ENCODE measurements at places on chromosomes 3 and 15. TPM values are rescaled to one million over a fixed set of nuclear protein-coding genes. Genes with fewer than 3 reads are reported as not detected.

SLC38A3 gene
- not detected for total RNA-seq

ATP10A gene
- total RNA-seq = 47.9 TPM

TRIM42 gene
- not detected for total RNA-seq

ATP13A4 gene
- 0.31 TPM for total RNA-seq

ADAMTS17 gene
- total RNA-seq = 0.83 TPM

ABCC5 gene
- 18.7 TPM for total RNA-seq

RAD51 gene
- 62.4 TPM for total RNA-seq

DUOXA1 gene
- not detected for total RNA-seq

TRPM1 gene
- total RNA-seq = not detected

SHISA5 gene
- 90.1 TPM for total RNA-seq

DNA sequence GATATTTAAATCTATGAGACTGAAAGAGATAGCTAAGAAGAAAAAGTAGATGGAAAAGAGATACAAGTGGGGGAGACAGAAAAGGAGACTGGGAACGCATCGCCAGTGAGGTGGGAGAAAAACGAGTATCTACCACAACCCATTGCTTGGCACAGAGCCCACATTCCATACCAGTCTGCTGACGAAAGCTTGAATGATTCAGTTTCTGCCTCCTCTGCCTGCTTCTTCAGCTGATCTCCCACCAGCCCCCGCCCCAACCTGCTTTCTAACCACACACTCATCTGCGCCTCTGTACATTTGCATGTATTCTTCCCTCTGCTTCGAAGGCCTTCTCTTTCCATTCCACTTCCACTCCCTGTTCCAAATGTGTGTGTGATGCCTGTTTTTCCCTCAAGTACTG is 188.1 kb downstream of the USP13 start:
- no peak for DNase-seq

GRCh38 chr3:138079901-138080300 is 35.5 kb downstream of the DZIP1L start:
- no peak for DNase-seq

- DNase-seq = no peak
Observed at GRCh38 chr15:33155691-33156420, 38.7 kb downstream of the FMN1 start.

GRCh38 chr3:104832530-104832929 is 534.2 kb upstream of the ALCAM start:
- DNase-seq = no peak

- DNase-seq = no peak
Observed at GRCh38 chr15:96234109-96234892, 96.2 kb upstream of the NR2F2 start.

GRCh38 chr15:69735121-69735520 is 282.5 kb downstream of the RPLP1 start:
- no peak for DNase-seq

DNA sequence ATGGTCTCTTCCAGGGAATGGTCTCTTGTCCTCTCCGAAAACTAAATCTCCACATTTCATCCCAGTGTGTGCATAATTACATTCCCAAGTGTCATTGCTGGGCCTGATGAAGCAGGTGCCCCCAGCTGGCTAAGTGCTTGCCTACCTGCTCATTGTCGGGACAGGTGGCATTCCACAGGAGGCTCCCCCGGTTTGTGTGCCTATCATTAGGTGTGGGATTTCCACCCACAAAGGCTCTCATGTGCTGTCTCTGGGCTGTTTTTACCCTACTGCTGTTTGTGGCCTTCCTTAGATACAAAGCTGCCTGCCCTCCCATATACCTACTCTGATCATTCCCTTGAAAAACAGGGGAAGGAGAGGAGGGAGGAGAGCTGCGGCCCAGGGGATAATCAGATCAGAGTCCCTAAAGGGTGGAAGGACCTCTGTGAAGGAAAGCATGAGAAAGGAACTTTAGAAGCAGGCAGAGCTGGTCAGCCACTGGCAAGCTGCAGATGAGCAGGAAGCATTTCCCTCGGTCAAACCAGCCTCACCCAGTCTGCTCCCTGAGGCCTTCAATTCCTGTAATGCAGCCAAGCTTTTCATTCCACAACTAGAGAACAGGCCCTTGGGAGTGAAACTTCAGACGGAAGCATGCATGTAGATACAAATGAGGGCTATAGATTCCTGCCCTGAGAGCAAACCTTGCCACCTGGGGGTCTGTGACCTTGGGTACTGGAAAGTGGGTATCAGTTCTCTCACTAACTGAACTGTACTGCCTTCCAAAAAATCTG is 60.7 kb upstream of the HEG1 start:
- no peak for DNase-seq

GRCh38 chr3:176861137-176861536 is 336.1 kb downstream of the TBL1XR1 start:
- DNase-seq = no peak

DNA sequence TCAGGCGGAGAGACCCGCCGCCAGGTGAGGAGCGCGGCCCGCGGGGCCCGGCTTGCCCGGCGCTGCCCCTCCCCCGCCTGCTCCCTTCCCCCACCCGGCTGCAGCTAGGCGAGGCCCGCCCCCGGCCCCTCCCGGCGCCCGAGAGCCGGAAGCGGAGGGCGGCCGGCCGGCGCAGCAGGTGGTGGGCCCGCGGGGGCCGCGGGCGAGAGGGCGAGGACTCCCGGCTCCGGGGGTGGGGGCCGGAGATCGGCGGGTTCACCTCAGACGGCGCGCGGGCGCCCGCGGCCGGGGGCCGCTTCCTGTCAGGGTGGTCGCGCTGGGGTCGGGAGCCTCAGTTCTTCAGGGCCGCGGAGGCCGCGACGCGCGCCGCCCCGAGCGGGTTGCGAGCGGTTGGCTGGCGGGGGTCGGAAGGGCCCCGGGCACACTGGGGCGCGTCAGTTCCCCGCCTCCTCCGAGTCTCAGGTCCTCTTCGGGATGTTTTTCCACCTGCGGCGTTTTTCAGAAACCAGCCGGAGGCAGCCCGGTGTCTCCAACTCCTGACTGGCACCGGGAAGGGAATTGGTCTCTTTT is 395 bp downstream of the ZFAND6 start:
- DNase-seq = no peak

- DNase-seq = no peak
Observed at GRCh38 chr15:37744521-37744920, 189.9 kb upstream of the TMCO5A start.

- no peak for DNase-seq
Observed at GRCh38 chr15:51702710-51703109, 21.4 kb downstream of the SCG3 start.

GRCh38 chr3:139430493-139430892 is 41.0 kb upstream of the COPB2 start:
- no peak for DNase-seq

DNA sequence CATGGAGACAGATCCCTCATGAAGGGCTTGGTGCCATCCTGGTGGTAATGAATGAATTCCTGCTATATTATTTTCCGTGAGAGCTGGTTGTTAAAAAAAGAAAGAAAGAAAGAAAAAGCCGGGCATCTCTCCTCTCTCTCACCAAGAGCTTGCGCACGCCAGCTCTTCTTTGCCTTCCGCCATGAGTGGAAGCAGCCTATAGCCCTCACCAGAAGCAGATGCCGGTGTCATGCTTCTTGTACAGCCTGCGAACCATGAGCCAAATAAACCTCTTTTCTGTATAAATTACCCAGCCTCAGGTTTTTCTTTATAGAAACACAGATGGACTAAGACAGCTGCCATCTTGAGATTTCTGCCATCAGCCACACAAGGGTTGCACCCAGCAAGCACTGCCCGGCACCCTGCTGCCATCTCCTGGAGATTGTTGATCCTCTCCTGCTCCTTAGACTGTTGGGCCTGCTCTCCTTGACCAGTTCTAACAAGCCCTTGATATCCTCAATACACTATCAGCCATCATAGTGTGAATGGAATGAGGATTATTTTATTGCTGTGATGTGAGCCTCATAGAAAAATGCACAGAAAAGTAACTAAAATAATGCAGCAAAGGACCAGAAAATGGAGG is 3.5 kb upstream of the AHSG start:
- DNase-seq = no peak

GRCh38 chr3:158205994-158206393 is 96.1 kb downstream of the RSRC1 start:
- no peak for DNase-seq

GRCh38 chr3:188233320-188233719 is 79.4 kb downstream of the LPP start:
- no peak for DNase-seq

DNA sequence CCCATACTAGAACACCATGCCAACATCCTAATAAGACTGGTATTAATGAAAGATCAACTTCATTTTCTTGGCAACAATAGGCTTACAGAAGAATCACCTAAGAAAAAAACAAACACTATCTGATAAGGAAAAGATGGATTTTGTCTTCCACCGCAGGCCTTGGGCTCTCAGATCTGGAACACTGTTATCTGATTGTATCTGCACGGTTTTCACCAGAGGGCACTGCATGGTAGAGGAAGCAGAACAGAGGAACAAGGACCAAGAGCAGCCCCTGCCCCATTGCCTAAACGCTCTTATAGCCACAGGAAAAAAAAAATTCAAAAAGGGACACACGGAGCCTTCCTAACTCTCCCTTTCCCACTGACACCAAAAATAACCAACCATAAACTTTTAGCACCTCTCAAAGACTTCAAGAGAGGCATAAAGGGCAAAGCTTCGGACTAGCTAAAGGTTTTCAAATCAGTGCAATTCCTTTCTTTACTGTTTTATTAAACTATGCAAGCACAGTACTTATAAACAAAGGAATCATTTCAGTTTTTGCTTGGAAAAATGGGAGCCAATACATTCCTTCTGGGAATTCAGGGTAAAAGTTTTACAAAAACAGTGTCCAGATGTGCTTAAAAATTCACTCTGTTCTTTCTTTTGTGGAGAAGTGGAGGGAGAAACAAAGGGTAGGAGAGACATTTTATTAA is 23.3 kb downstream of the IL17RD start:
- no peak for DNase-seq

DNA sequence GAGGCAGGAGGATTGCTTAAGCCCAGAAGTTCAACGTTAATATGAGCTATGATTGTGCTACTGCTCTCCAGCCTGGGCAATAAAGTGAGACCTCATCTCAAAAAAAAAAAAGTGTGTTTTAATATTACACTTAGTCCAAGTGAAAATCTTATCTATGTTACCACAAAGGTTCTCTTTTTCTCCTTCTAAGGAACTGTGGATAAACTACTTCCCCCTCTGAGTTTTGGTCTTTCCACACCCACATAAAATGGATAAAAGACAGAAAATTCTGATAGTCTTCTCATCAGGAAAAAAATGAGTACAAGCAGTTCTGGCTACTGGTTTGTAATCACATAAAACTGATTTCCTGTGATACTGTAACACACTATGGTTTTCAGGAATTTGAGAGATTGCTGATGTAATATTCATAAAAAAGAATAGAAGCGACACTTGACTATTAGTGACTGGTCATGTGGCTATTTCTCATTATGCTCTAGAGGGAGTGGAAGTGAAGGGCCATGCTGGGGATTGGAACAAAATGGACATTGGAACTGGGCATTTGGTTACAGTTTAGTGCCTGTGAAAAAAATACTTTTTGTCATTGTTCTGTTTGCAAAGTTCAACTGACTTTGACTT is 68.2 kb downstream of the RYR3 start:
- no peak for DNase-seq

GRCh38 chr3:193996641-193997089 is 139.3 kb upstream of the HES1 start:
- DNase-seq = no peak

Data from activated T-helper 1 cell treated with anti-CD3 and anti-CD28 coated beads, Interleukin-12 subunit alpha, Interleukin-12 subunit beta, Interleukin-2, Interleukin-4 antibody, amounts not matched to agents 30 ng/mL and 10 ng/mL and 1 ng/mL, durations not matched to agents 14 hours and 24 hours and 36 hours (primary cell).